AG10803 (cell line): ENCODE measurements at places on chromosomes 16 and 17.

- DNase-seq: no peak
These were observed 88.8 kb downstream of the MGAT5B start for GRCh38 chr17:76956846-76957540.

GRCh38 chr16:29868396-29869009 lies 5.5 kb upstream of the CDIPT start:
- DNase-seq: no peak

DNA sequence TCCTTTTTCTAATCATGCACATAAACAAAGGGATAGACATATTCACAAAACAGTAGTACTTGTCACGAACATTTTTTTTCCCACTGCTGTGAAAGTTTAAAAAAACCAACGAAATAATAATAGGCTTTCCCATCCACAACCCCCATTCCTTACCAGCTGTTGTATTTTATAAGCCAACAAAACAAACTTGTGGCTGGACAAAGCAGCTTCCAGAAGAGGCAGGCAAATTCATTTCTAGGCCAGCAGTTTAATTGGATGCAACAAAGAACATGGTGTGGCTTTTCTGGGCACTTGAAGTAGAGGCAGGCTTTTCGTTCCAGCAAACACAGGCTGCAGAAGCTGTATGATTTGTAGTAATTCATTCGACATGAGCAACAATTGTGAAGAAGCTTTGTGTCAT lies 56.0 kb upstream of the FAM20A start:
- peak; percentile 54 for DNase-seq

DNA sequence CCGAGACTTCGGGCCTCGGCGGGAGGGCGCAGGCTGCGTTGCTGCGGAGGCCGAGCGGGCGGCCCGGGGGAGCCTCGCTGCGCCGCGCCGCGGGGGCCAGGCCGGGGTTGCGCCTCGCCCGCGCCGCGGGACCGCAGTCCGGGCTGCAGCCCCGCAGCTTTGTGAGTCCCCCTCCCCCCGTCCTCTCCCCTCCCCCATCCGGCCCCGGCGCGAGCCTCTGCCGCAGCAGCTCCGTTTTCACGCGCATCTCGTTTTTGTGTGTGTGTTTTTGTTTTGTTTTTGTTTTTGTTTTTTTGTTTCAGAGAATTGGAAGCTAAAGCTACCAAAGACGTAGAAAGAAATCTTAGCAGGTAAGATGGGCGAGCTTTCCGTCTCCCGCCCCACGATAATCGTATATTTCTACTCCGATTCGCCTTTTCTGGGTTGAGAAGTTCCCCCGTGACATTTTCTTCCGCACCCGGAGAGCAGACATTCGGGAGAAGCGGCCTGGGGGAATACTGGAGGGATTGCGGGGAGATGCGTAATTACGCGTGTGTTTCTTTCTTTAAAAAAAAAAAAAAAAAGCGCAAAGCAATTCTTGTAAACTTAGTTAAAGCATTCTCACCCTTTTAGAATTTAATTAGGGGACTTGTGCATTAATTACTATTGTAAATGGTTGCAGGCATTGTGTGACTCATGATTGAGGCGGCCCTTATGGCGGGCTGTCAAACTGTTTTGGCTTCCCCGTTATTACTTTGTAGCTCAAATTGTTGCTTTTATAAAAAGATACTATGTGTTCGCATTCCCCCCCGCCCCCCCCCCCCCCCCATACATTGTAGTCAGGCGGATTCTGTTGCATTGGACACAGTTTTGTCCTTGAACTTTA lies 732 bp downstream of the TNRC6A start:
- no peak for DNase-seq

DNA sequence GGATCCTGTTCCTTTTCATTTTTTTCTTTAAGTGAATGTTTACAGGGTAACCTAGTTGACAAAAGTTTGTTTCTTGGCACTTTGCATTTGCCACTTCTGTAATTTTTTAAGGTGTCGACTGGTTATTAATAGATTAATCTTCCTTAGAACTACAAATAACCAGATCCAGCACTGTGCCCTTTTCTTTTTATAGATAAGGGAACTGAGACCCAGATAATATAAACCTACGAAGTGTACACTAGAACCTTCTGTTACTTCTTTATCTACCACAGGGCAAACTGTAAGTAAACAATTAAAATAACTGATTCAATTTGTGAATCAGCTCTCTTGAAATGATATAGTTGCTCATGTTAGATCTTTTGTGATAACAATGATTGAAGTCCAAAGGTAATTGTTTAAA lies 55.4 kb downstream of the NLK start:
- no peak for DNase-seq

GRCh38 chr16:66238696-66239095 lies 127.8 kb upstream of the CDH5 start:
- DNase-seq: peak; percentile 33

- peak; percentile 49 for DNase-seq
These were observed 629 bp downstream of the GEMIN4 start for GRCh38 chr17:751269-752001.

GRCh38 chr16:4826526-4826925 lies 20.6 kb downstream of the GLYR1 start:
- DNase-seq: no peak

DNA sequence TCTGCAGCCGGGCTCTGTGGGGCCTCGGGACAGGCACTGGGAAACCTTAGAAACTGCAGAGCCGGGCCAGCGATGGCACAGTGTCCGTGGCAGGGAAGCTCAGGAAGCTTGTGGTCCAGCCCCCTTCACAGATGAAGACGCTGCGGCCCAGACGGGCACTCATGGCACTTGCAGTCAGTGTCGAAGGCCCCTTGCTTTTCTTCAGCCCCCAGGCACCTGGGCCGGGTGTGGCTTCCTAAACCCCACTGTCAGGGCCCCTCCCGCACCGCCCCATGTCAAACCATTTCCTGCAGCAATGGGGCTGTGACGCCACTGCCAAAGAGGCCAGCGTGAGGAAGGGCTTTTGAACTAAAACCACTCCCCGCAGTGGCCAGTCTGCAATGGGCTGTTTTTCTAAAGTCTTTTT lies 164.0 kb downstream of the LAT start:
- DNase-seq: no peak

DNA sequence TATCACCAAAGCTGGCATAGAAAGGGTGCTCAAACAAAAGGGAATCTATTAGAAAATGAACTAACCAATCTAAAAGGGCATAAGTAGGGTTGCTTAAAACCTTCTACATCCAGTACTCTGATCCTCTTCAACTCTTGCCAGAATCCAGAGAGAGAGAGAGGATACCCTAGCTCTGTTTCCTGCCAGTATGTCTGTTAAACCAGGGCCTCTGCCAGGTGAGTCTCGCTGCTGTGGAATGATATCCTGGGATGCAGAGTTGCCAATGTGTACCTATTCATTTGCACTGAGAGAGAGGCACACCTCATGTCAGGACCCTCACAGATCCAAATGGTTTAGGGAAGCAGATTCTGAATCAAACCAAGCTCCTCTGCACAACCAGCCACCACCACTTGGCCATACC lies 79.8 kb upstream of the DYNLRB2 start:
- no peak for DNase-seq

- DNase-seq: peak; percentile 6
These were observed 2.7 kb upstream of the SPPL2C start for GRCh38 chr17:45841883-45842525.

DNA sequence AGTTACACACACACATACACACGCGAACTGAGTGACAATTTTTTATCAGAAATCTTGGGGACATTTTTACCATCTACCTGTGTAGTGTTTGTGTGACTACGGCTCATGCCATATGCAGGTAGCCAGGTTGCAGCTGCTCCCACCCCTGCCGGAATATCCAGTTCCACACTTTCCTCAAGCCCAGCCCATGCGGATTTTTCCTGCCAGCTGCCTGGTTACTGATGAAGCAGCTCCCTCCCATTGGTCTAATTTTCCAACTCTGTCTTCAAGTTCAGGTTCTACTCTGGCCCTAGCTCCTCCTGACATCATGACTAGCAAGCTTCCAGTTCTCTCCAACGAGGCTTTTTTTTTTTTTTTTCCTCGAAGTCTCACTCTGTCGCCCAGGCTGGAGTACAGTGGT lies 4.8 kb downstream of the GSG1L2 start:
- DNase-seq: peak; percentile 20

DNA sequence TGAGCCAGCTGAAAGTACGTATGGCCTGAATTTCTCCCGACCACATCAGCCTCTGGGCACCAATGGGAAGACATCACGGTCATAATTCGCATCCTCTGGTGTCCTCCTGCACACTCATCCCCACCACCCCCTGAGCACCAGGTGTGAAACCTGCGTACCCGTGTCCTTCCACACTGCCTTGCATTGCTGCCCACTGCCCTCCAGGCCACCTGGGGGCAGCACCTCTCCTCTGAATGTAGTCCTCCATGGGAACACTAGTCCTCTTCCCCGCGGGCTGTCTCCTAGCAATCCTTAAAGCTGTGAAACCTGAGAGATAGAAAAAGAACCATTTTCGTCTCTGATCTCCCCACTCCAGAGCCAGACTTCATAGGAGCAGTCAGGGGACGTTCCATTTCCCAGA lies 125.5 kb downstream of the ZNF18 start:
- DNase-seq: no peak

- DNase-seq: no peak
These were observed 78.8 kb downstream of the IRX3 start for GRCh38 chr16:54207837-54208236.

- DNase-seq: no peak
These were observed 1.0 kb downstream of the GDE1 start for GRCh38 chr16:19520861-19521331.

DNA sequence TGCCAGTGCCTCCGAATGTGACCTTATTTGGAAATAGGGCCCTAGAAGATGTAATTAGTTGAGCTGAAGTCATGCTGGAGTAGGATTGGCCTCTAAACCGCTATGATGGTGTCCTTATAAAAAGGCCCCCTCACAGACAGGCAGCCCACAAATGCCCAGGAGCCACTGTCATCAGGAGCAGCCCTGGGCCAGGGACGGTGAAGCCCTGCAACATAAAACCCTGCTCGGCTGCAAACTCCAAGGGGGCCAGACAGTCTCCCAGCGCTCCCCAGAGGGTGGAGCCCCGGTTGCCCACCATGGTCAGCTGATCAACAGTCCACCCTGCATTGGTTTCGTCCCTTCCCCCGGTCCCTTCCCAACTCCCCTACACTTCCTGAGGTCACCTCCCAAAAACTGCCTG lies 351.7 kb downstream of the FOXL1 start:
- DNase-seq: no peak

- DNase-seq: no peak
These were observed 603.4 kb upstream of the CDH11 start for GRCh38 chr16:65725156-65725845.

DNA sequence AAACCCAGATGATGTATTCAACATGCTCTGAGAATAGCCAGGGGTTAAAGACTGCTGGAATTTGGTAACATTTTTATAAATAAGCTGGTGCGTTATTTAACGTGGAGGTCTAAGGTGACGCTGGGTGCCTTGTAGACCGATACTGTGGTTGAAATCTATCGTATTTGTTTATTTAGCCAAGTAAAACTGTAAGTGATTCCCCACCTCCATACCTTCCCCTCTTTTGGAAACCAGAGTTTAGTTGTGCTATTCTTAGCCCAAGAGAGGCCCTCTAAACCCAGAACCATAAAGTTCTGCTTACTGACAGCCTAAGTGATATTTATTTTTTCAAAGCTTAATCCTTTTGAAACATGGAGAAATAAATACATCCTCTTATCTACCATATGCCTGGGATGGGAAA lies 744.5 kb downstream of the WWOX start:
- DNase-seq: no peak

DNA sequence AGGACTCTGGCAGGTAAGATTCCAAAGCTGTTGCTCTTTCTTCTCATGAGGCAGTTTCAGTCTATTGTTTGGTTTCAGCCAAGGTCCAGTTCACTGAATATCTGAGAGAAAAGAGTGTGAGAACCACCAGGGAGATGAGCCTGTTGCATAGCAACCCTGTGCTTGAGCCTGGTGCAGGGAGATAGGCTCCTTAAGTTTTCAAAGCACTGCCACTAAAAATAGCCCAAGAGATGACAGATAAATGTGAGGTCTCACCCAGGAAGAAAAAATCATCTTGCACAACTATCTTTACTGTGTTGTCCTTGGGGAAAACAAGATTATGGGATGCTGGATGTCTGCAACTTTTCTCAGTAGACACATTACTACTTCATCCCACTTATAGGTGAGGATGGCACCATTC lies 26.2 kb upstream of the NUDT7 start:
- no peak for DNase-seq

DNA sequence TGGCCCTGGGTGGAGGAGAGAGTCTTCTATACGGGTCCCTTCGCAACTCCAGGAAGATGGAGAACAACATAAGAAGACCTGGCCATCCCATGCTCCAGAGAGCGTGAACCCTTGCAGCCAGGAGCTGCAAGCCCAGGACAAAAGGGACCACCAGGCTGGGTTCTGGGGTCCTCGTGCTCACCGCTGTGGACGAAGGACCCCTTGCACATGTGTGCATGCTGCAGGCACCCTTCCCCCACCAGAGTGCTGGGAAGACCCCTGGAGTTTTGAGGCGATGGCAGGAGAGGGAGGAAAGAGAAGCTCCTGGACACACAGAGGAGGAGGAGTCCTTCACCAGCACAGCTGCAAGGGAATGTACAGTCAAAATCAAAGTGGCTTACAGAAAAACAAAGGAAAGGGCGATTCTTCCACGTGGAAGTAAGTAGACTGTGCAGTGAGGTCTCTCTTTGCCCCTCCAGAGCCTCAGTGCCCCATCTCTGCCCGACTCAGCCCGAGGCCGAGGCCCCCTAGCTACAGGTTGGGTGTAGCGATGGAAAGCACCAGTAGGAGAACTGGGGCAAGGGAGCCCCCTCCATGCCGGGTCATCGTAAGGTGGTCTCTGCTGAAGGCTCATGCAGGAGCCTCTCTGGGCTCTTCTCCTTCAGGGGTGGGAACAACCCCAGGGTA lies 51.3 kb downstream of the PIMREG start:
- DNase-seq: no peak

GRCh38 chr17:33038740-33039139 lies 47.1 kb downstream of the SPACA3 start:
- DNase-seq: peak; percentile 40

- DNase-seq: no peak
These were observed 29.0 kb downstream of the KDM8 start for GRCh38 chr16:27232061-27232900.

- peak; percentile 86 for DNase-seq
These were observed 21.7 kb downstream of the KRT23 start for GRCh38 chr17:40915721-40916256.

GRCh38 chr17:66620528-66620927 lies 214.4 kb upstream of the CACNG5 start:
- no peak for DNase-seq

DNA sequence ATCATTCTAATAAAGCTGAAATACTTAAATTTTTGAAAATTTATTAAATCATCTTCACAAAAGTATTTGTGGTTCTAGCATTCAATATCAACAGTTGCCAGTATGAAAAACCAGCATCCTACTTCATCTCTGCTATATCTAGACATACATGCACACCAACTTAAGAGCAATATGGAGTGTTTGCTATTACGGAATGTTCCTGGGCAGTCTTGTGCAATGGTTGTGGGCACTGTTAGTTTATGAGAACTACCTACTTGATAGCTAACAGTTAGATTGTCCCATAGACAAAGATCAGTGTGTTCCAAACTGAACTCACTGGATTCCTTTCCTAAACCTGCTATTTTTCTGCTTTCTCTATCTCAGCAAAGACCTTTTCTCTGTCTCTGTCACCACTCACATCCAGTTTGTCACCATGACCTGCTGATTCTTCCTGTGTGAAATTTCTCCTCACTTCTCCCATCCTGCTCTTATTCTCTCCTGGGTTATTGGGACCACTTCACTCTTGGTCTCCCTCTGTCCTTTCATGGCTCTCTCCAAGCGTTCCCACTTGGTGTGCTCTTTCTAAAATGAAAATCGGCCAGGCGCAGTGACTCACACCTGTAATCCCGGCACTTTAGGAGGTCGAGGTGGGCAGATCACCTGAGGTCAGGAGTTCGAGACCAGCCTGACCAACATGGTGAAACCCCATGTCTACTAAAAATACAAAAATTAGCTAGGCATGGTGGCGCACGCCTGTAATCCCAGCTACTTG lies 27.7 kb downstream of the CNTROB start:
- DNase-seq: no peak
